ENCODE measurements at places on chromosomes 4 and X.

DNA sequence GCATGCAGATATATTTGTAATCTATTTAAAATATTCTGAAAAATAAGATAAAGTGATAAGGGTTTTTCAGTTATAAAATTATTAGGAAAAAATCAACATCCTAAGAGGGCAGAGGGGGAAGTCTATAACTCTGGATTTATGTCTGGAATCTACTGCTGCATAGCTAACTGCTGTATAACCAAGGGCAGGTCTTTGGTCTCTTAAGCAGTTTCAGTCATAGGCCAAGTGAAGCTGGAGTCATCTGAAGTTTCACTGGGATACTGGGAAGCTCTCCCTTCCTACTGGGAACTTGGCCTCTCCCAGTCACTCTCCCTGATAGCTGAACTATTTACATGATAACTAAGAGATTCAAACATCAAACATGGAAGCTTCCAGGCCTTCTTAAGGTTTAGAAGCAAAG, 1409.9 kb upstream of the PCDH7 start:
- DNase-seq, result no peak

DNA sequence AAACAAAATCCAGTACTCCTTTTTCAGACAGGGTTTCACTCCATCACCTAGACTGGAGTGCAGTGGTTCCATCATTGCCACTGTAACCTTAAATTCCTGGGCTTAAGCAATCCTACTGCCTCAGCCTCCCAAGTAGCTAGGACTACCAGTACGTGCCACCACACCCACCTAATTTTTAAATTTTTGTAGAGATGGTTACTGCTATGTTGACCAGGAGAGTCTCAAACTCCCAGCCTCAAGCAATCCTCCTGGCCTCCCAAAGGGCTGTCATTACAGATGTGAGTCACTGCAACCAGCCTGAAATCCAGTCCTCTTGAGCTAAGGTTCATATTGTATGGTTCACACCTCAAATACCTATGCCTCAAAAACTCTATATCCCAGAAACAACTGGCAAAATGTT, 22.4 kb downstream of the ANKRD17 start:
- no peak for DNase-seq

DNA sequence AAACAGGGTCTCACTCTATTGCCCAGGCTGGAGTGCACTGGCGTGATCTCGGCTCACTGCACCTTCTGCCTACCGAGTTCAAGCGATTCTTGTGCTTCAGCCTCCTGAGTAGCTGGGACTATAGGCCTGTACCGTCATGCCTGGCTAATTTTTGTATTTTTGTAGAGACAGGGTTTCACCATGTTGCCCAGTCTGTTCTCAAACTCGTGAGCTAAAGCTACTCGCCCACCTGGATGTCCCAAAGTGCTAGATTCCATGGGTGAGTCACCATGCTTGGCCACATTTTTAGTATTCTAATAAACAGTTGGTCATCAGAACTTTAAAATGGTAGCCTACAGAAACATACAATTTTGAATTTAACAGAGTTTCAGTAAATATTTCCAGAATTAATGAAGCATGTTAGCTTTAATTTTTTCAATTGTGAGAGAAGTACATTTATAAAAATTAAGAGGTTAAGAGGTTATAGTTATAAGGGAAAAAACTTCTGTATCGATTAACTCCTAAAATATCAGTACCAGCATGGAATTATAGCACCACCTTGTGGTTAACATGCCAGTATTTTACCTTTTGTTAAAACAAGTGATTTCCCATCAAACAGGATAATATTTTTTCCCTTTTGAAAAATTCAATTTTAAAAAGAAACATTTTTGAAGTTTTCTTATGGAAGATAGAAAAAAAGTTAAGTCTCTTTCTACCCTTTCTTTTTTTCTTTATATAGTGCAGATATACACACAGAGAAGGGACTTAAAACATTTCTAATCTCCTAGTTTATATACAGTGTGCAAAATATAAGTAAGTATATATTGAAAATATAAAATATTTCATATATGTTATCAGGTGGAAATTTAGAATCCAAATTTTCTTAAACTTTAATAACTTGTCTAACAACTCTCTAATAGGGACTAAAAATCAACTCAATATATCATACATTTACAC, 35.4 kb downstream of the CEP44 start:
- no peak for DNase-seq

- DNase-seq, result no peak
These were observed 67.0 kb downstream of the GPC3 start for GRCh38 chrX:133918361-133918771.

GRCh38 chr4:113548303-113548702, 213.2 kb downstream of the CAMK2D start:
- DNase-seq, result no peak

DNA sequence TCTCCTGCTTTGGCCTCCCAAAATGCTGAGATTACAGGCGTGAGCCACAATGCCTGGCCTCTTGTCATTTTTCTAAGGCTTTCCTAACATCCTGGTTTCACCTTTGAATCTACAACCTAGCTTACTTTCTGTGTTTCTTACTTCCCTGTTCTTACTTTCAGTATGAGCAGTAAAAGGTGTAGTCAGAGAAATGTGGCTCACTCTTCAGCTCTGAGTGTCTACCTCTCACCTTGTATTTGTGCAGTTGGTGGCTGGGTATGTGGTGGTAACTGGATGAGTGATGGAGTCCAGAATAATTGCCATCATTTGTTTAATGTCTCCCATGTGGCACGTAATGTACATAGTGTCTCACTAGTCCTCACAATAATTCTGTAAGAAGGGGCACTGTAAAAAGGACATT, 19.1 kb upstream of the CXCL11 start:
- DNase-seq, result peak; percentile 14

Measured in stimulated activated CD4-positive, alpha-beta T cell treated with anti-CD3 and anti-CD28 coated beads, Interleukin-2, amount 100 ng/mL, for 24 hours (primary cell).